ENCODE measurements at places on chromosomes 11 and 22.

DNA sequence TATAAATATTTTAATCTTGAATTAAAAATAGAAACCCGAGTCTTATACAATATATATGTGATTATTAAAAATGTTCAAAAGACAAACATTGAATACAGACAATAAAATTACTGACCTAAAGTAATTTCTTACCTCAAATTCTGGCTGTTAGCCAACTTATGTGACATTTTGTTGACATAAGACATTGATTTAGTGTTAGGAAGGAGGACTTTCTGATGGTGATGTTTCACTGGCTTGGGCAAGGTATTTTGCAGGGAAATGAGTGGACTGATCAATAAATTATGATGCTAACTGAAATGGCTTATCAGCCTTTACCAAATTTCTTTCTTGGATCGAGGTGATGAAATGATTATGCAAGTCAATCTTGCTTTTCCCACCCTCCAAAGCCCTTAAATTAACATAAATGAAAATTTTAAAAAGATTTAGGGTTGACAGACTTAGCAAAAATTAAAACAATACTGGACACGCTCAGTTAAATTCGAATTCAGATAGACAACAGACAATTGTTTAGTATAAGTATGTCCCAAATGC lies 33.2 kb upstream of the FZD4 start:
- no peak for DNase-seq

DNA sequence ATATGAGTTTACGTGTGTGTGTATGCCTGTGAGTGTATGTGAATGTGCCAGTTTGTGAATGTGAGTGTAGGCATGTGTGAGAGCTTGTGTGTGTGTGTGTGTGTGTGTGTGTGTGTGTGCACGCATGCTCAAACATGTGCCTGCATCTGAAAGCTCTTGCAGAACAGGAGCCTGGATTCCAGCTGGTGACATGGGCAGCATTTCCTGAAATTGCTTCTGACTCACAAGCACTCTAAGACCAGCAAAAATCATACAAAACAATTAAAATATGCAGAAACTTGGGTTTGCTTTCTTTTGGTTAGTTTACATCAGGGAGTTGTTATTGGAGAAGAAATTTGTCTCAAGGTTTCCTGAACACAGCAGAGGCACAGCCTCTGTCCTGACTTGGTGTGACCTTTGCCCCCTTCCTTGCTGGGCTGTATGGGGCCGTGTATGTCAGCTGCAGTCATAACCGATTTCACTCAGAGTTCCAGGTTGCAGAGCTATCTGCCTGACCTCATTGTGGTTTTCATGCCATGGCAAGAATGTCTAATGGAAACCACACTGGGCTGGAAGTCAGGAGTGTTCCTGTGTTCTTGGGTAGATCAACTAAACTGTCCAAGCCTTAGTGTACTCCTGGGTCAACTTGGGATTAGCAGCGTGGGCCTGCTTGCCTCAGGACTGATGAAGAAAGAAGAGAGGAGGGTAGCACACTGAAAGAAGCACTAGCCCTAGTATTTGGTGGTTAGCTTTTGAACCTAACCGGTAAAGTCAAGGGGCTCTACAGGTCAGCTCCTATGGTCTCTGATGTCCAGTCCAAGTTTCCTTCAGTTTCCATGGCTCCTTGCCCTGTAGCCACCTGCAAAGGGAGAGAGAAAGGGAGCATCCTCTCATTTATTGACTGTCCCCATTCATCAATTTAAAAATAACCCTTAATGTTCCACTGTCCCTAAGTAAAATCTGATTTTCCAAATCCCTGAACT lies 143.7 kb downstream of the SNX19 start:
- no peak for DNase-seq

DNA sequence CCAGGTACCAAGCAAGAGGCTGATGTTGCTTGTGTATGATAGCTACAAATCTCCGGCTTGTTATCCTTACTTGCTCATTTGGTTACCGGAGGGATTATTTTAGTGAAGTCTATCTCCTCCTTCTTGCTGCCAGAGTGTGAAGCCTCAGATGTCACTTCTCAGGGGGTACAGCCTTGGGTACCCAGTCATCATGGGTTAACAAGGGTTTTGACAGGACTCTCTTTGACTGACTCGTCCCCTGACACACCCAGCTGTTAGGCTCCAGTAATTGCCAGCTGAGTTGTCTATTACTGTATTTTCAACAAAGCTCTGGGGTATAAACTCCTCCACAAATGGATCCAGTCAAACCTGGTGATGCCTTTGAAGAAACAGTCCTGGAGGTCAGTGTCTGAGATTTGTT lies 11.9 kb upstream of the PELI3 start:
- DNase-seq: no peak

DNA sequence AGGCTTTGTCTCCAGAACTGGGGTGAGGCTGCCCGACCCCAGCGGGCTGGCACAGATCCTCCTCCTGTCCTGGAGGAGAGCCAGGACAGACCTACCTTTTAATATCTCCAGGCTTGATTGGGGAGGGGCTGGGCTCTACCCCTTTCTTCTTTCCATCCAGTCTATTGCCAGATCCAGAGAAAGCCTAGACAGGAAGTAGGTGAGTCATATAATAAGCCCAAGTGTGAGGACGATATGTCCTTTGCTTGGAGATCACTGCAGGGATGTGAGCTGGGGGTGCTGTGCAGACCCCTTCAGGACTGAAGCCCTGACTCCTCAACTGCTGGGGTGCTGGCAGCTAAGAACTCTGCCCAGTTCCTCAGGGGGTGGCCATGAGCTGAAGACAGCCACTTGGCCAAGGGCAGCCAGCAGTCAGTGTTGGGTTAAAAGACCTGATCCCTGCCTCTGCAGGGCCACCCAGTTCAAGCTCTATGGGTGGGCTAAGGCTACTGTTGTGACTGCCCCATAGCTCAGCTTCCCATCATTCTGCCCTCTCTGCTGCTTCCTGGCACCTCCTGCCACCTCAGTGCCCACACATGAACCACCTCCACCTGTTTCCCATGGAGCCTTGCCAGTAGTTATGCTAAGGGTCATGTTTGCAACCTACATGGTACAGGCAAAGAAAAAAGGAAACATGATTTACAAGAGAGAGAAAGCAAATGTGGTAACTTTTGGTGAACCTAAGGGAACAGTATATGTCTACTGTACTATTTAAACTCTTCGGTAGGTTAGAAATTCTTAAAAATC lies 8.3 kb upstream of the C22orf39 start:
- DNase-seq: no peak

DNA sequence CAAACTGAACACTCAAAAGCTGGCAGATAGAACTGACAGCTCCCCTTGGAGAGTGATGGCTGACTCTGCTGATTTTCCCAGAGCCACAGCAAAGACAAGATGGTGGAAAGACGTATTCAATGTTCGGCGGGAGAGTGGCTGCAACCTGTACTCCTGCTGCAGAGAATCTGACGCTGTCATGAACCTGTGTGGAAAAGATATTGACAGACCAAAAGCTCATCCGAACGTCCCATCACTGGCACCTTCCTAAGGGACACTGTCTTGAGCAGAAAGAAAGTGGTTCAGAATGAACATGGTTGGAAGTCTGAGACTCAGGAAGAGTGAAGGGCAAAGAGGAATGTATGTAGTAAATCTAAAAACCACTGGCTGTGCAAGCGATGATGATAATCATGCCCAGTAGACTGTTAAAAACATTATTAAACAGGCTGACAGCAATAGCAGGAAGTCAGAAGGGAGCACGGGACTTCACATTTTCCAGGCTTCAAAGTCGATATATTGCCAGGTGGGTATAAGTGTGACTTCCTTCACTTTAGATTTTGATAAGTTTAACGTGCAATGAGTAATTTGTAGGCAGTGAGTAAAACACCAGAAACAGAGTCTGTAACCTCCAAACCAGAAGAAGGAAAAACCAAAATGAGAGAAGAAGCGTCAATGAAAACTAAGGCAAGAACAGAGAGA lies 6.2 kb upstream of the IL17REL start:
- DNase-seq: no peak

- DNase-seq: no peak
These were observed 76.5 kb downstream of the SWAP70 start for GRCh38 chr11:9740202-9740883.

GRCh38 chr22:31271485-31271884 lies 20.8 kb downstream of the PIK3IP1 start:
- no peak for DNase-seq

DNA sequence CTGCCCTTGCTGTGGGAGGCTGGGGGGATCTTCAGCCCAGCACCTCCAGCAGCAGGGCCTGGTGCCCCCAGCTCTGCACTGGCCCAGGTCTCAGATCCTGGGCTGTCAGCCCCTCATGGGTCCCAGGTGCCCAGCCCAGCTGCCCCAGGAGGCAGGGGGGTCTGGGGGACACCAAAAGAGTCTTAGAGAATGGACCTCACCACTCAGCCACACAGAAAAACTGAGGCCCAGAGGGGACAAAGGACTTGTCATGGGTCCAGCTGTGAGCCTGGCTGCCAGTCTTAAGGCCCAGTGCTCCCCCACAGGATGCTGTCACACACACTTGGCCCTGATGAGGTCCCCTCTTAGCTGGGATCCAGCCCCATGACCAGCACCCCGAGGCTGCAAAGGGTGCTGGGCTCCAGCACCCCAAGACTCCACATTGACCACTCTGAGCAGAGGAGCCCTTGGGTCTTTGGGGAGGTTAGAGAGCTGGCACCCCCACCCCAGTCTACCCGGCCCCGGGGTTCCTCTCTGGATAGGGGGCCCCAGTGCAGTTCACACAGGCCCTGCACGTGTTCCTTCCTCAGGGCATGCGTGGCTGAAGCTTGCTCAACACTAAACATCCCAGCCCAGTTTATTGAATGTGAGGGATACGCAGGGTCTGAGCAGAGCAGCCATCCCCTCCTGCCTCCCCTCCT lies 54.4 kb downstream of the IGLL5 start:
- no peak for DNase-seq

GRCh38 chr11:9176136-9176535 lies 84.7 kb upstream of the SCUBE2 start:
- no peak for DNase-seq

DNA sequence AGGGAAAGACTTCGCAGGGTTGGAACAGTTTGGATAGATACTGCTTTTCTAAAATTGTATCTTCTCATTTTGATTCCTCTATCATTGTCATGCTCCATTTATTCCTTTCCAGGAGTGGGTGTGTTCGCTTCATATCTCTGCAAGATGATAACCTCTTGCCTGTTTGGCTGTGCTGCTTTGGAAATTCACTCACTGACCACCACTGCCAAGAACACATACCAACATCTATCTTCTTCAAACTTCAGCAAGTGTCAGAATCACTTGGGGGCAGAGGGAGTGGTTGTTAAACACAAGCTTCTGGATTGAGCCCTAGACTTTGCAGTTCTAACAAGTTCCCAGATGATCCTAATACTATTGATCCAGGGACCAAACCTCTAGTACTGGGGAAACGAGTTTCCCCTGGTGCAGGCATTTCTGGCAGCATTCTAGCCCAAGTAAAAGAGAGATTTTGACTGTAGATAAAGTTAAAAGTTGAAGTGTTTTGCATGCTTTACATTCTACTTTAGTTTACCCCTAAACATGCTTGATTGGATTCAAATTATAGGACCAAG lies 11.5 kb upstream of the DKK3 start:
- no peak for DNase-seq

DNA sequence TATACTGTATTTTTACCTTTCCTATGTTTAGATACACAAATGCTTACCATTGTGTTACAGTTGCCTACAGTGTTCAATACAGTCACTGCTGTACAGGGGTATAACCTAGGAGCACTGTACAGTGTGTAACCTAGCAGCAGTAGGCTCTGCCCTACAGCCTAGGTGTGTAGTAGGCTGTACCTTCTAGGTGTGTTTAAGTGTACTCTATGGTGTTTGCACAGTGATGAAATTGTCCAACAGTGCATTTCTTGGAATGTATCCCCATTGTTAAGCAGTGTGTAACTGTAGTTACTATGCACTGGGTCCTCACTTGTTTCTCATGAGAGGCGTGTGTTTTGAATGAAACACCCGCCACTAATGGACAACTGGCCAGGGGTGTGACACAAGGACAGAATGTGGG lies 269.0 kb downstream of the OPCML start:
- DNase-seq: no peak

- no peak for DNase-seq
These were observed 49.7 kb downstream of the RPL27A start for GRCh38 chr11:8732324-8732670.

DNA sequence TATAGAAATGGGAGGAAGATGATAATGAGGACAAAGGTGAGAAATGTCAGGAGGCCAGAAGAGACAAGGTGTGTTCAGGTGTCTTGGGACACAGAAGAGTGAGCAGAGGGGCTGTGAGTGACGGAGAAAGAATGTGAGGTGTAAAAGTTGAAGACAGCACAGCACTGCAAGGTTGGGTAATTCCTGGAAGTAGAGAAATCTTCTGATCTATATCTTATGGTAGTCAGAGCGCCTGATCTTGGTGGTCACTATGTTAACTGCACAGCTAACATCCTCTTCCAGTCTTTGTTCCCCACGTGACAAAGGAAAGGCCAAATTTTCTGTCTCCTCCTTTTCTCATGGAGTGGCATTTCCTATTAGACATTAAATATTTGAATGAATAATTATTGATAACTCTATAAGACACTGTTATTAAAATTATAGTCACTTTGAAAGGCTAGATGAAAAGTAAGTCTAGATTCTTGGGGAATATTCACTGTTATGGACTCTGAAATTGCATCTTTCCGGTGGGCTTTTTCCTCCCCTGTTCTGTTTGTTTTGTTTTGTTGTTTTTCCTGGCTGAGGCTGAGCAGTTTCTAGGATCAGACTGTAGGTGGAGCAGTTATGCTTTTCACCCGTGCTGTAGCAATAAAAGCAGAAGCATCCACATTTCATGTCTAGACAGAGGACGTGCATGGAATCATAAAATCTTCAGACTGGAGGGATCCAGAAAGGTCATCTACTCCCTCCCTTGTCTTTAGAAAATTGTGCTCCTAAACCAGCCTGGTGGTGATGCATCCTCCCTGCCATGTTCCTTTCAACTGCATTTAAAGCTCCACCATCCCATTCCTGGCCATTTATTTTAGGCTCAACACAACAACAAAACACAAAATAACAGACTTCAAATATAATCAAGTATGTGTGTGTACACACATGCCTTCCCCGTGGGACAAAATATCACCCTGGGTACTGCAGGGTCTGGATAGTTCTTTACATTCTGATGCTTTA lies 26.6 kb downstream of the SC5D start:
- no peak for DNase-seq

- DNase-seq: no peak
These were observed 31.7 kb upstream of the TMPRSS4 start for GRCh38 chr11:118045191-118045590.

GRCh38 chr11:115167456-115167855 lies 336.8 kb downstream of the CADM1 start:
- DNase-seq: no peak

- DNase-seq: no peak
These were observed 290.2 kb downstream of the ETS1 start for GRCh38 chr11:128297091-128297651.

DNA sequence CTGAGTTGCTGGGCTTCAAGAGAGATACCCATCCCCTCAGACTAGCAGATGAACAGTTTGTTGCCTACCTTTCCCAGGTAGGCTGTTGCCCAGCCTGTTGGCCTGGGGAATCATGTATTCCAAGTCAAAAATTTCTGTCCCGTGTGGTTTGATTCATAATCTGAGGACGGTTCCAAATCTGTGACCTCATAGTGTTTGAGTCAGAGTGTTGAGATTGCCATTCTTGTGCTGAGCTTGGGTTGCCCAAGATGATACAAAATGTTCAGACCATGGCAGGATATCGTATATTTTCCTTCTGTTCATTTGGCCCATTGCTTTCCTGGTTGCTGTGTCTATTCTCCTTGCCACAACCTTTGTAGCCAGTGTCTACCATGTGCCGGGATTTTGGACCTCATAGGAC lies 64.3 kb downstream of the CYB5R2 start:
- no peak for DNase-seq
